ENCODE measurements at places on chromosomes 3 and 15. TPM values are rescaled to one million over a fixed set of nuclear protein-coding genes. Genes with fewer than 3 reads are reported as not detected.
A peak's percentile ranks its signal among the peaks of the same experiment; 100 is the strongest.

DNA sequence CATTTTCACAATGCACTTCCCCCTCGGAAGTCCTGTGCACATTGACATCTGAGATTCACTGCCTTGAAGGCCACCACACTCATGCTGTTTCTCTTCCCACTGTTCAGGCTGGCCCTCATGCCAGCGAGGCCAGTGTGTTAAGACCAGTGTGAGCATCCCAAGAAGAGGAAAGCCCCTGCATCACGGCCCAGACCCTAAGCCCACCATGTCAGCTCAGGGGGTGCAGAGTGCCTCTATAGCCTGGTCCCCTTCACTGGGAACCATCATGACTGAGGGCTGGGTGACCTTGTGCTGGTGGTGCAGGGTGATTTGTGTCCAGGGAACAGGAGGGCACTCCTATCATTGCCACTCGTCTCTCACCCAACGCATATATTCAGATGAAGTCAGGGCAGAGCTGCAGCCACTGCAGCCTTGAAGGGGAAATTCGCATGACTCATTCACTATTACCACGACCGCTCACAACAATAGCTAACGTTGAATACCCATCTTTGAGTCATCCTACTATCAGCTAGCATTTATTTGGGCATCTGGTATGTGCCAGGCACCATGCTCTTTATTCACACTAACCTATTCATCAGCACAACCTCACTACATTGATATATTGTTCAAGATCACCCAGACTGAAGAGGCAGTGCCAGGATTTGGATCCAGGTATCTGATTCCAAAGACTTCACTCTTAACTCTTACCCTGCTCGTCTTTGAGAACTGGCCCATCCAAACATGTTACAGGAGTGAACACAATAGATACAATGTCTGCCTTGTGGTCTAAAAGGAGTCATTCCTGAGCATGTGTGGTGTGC lies 58.8 kb upstream of the SLC6A11 start:
- no peak for DNase-seq
- H3K36me3 ChIP-seq, result no peaks in the 10 kb centered on the region
- no peak overlapping the region for H3K27ac ChIP-seq

Gene SCAANT1
- total RNA-seq, result not detected

Gene FAM107A
- total RNA-seq, result 0.13 TPM

Gene DUOXA2
- total RNA-seq, result not detected

DNA sequence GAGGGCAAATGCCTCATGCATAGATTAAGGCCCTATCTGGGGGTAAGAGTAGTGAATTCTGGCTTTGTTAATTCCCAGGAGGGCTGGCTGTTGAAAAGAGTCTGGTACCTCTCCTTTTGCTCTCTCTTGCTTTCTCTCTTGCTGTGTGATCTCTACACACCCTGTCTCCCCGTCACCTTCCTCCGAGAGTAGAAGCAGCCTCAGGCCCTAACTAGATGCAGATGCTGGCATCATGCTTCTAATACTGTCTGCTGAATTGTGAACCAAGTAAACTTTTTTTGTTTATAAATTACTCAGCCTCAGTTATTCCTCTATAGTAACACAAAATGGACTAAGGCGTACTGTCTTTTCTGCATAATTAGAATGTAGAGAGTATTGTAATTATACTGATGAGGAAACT lies 908.1 kb downstream of the DIPK2A start:
- H3K27ac ChIP-seq, result no peak overlapping the region
- H3K27me3 ChIP-seq, result no peaks in the 10 kb centered on the region
- DNase-seq, result no peak
- H3K4me3 ChIP-seq, result no peak overlapping the region
- H3K4me1 ChIP-seq, result no peaks in the 10 kb centered on the region

Gene CCR8
- total RNA-seq, result 0.64 TPM

DNA sequence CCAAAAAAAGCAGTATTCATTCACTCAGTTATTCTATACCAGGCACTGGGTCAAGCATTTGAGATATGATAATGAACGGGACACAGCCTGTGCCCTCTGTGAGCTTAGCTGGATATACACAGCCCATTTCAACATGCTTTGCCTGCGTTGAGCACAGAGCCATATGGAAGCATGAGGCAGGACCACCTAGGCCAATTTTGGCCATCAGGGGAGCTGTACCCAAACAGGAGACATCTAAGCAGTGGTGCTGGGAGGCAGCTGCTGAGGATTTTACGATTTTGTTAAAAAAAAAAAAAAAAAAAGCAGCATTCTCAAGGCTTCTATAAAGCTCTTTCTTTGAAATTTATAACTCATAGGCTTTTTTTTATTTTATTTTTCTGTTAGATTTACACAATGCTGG lies 87.2 kb upstream of the SLC2A2 start:
- no peak overlapping the region for H3K4me3 ChIP-seq
- peak; percentile 58 for DNase-seq
- peaks cover 10% of the 10 kb centered on the region for H3K36me3 ChIP-seq
- H3K27me3 ChIP-seq, result no peaks in the 10 kb centered on the region
- H3K4me1 ChIP-seq, result peaks cover 5% of the 10 kb centered on the region

All from H9 (cell line).